ENCODE measurements at places on chromosomes 12 and 14.

DNA sequence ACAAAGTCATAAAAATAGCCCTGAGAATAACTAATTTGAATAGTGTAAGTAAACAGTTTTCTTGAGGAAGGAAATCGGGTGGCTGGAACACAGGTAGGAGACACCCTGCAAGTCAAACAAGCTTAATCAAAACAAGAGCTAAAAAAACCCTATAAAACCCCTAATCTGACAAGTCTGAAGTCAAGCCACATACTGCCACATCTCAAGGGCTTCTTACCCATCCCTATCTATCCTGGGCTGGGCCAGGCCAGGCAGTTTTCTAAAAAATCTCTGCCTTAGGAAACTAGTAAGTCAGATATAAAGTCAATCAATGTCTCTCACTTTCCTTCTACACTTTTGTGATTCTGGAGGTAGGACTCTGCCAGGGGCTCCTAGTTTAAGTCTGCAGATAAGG, 15.3 kb downstream of the UBE2N start:
- no peak for DNase-seq

DNA sequence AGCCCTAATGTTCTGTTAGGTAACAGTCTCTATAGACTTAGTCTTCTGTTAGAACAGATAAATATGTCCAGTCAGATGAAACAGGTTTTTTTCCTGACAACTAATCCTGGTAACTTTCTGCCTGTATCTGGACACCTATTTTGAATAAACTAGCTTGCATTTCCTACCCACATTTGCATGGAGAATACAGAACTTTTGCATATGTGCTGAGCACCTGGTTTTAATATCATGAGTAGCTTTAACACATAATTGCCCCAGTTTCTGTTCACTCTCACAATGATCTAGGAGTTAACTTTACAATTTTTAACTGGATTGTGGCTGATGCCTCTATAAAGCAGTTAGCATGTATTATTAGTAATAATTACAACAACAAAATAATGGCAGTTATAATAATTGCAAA, 111.7 kb downstream of the KTN1 start:
- DNase-seq = no peak

GRCh38 chr12:124928095-124928911, 13.9 kb upstream of the UBC start:
- DNase-seq = no peak

DNA sequence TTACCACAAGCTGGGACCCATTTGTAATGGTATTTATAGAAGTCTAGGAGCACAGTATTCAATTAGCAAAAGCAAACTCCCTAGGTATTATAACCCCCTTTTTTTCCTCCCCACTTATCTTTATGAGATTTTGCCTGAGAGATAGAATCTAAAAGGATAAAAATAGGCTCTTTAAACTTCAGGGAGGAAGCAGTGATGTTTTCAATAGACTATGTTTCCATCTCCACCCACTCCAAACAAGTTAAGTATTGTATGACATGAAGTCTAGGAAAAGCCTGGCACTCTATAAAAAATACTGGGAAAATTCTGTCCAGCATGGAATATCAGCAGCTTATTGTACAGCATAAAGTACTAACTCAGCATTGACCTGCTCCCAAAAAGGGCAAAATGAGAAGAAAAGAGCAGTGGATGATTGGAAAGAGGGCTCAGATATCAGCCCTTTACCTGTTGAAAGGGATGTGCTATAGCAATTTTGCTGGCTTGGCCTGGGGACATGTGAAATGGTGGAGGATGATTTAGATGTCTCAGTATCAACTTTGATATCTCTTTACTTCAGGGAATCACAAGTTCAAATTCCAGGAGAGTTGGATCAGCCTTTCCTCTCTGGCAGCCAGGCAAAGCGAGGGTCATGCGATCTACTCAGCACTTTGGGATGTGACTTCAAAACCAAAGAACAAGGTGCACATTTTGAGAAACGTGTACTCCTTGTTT, 72.4 kb downstream of the IGF1 start:
- no peak for DNase-seq

- DNase-seq = no peak
These were observed 55.5 kb downstream of the FAM222A start for GRCh38 chr12:109768901-109769670.

DNA sequence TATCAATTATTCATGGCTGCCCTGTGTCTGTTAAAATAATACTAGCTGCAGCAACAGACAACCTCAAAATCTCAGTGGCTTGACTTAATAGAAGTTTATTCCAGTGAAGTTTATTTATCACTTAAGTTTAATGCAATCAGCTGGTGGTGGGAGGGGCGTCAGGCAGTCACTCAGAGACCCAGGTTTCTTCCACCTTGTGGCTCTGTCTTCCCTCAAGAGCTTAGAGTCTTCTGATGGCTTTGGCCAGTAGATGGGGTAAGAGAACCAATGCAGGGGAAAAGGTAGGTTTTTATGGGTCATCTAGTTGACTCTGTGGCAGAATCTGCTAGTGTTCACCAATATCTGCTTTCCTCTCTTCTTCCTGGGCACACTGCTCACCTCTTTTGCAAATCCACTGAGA, 668.9 kb downstream of the AACS start:
- no peak for DNase-seq

GRCh38 chr12:75481774-75482173, 1.2 kb downstream of the GLIPR1 start:
- DNase-seq = peak; percentile 47

- DNase-seq = no peak
These were observed 910 bp upstream of the TM7SF3 start for GRCh38 chr12:27014859-27015729.

GRCh38 chr12:45214749-45215418, 1.0 kb upstream of the ANO6 start:
- DNase-seq = peak; percentile 30

- no peak for DNase-seq
These were observed 280.6 kb upstream of the CLEC14A start for GRCh38 chr14:38536376-38537038.

GRCh38 chr14:72783741-72784140, 110.2 kb downstream of the DPF3 start:
- DNase-seq = no peak

- no peak for DNase-seq
These were observed 8.3 kb upstream of the SERPINA1 start for GRCh38 chr14:94396628-94397225.

- DNase-seq = peak; percentile 85
These were observed 4.4 kb downstream of the BLTP3B start for GRCh38 chr12:100138048-100138802.

- no peak for DNase-seq
These were observed 1.3 kb upstream of the ASCL1 start for GRCh38 chr12:102955926-102956737.

- no peak for DNase-seq
These were observed 71.3 kb downstream of the CRACR2A start for GRCh38 chr12:3681595-3682061.

- no peak for DNase-seq
These were observed 158.2 kb upstream of the C14orf180 start for GRCh38 chr14:104421401-104421821.

DNA sequence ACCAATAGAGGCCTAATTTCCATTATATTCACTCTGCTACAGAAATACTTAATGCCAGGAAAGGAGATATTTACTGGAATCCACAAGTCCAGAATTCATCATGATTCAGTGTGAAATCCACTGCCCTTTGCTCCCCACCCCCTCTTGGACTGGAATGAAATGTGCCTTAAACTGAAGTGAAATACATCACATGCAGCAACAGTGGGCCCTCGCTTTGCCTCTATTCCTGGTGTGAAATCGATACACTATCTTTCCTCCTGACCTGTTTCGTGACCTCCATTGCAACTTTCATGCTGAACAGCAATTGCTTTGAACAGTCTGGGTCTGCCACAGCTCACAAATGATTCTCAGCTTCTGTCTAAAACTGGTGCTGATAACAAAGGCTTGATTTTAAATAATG, 100.6 kb downstream of the NPAS3 start:
- DNase-seq = no peak

- DNase-seq = peak; percentile 99
These were observed 87.8 kb upstream of the DYNC1H1 start for GRCh38 chr14:101876555-101876938.

- peak; percentile 29 for DNase-seq
These were observed 873.5 kb downstream of the DIO2 start for GRCh38 chr14:79337761-79338160.

GRCh38 chr14:68248481-68249255, 429.1 kb downstream of the RAD51B start:
- peak; percentile 60 for DNase-seq

DNA sequence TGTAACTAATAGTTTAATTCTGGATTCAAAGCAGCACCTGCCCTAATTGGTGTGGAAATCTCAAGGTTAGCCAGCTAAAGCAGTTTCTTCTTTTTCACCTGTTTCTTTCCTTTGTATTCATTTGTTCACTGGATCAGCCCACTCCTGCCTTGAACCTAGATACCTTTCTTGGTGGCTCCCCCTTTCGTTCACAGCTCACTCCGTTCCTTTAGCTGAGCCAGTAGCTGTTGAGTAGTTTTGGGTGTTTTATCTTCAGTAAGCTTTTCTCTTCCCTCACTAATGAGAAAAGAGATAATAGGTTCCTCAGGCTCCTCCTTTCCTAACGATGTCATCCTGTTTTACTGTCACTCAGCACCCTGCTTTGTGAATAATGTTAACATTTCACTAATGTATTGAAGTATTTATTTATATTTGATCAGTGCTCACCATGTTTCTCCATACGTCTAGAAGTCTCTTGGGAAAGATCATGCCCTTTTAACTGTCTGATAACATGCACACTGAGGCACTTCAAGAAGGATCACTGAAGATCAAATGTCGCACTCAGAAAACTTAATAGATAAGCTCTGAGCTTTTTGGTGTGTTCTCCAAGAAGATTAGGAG, 121.1 kb downstream of the TGFB3 start:
- DNase-seq = no peak

- no peak for DNase-seq
These were observed 47.3 kb upstream of the GTF2A1 start for GRCh38 chr14:81268016-81268416.

GRCh38 chr14:77319422-77319821, 1.3 kb downstream of the POMT2 start:
- DNase-seq = no peak

- DNase-seq = no peak
These were observed 142.0 kb downstream of the KTN1 start for GRCh38 chr14:55722054-55722453.

DNA sequence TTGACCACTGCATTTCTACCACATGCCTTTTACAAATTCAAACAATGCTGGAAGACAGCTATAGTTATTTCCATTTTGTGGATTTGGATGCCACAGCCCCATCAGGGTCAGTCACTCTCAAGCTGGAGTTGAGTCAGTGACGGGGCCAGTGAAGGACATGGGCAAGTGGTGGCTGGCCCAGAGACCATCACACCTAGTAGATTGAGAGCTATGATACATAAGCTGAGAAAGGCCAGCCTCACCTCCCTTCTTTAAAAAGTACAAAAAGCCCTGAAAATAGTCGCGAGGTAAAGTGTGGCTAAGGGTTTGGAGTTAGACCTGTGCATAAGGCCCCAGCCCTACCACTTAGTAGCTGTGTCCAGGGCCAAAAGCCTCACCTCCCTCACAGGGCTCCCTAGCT, 4.1 kb downstream of the KCTD10 start:
- DNase-seq = no peak

GRCh38 chr14:76720382-76720813, 40.9 kb upstream of the VASH1 start:
- peak; percentile 91 for DNase-seq

- DNase-seq = no peak
These were observed 122.2 kb upstream of the METAP2 start for GRCh38 chr12:95351748-95352147.

GRCh38 chr14:91281346-91281745, 36.8 kb upstream of the GPR68 start:
- DNase-seq = no peak

GRCh38 chr12:76156726-76157125, 72.2 kb upstream of the NAP1L1 start:
- DNase-seq = no peak

DNA sequence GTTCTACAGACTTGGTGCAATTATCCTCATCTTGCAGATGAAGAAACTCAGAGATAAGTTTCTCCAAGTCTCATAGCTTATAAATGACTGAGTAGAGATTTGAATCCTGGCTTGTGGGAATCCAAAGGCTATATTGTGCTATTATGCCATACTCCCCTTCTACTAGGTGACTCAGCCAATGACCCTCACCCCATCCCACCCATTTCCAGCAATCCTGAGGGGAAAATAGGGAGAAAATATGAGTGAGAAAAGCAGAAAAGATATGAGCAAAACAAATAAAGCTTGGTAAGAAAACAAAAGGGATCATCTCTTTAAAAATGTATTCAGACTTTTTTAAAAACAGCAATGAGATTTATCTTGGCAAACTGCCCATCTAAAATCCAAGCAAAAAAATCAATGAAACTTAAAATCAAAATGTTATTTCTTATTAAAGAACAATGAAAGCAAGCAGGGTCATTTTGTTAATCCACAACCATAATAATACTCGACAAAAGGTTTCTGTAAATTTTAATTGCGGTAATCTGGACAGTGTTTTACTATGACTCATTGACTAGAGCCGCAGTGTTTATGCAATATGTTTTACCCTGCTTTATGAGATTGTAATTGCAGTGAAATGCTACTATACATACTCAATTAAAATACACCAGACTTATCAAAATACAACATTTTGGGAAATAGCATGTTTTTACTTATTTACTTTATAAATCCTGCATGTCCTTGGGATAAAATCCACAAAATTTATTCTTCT, 13.1 kb upstream of the LGR5 start:
- no peak for DNase-seq

- DNase-seq = peak; percentile 86
These were observed 57.1 kb downstream of the ERC1 start for GRCh38 chr12:1047898-1048660.

DNA sequence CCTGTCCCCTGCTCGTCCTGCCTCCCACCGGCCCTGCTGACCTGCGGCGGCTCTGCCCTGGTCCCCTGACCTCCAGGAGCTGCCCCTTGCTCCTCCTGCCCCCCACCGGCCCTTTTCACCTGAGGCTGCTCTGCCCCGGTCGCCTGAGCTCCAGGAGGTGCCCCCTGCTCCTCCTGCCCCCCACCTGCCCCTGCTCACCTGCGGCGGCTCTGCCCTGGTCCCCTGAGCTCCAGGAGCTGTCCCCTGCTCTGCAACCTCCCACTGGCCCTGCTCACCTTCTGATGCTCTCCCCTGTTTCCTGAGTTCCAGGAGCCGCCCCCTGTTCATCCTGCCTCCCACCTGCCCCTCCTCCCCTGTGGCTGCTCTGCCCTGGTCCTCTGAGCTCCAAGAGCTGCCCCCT, 101.3 kb downstream of the TMEM121 start:
- DNase-seq = no peak

DNA sequence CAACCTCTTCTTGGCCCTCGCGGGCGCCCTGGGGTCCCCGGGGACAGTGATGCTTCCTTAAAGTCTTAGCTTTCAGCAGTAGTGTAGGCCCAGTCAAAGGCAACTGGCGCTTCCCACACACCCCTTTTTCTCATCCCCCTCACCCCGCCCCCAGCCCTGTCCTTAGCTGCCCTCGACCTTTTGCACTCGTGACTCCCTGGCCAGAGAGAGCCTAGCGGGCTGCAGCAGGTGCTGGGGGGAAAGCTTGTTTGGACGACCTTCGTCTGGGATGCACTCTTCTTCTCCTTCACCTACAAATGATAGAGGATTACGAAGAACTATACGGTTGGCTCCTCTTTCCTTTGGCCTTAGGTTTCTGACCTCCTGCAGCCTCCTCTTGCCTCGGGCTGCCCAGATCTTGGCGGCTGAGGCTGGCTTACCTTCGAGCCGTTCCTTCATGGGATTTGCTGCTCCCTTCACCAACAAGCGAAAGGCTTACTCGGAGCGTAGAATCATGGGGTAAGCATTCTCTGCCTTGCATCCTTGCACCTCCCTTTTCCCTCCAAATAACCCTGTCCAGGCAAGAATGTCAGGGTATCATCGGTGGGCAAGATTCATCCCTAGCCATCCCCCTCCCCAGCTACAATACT, 815 bp downstream of the COQ10A start:
- DNase-seq = peak; percentile 36

- DNase-seq = no peak
These were observed 347.2 kb upstream of the DCN start for GRCh38 chr12:91529829-91530228.
